Kidney (tissue), 22 donors: ENCODE measurements at places on chromosomes 7 and 10. TPM values are rescaled to one million over a fixed set of nuclear protein-coding genes. Genes with fewer than 3 reads are reported as not detected.

FKBP6 gene
- total RNA-seq: 0.13 TPM

DNA sequence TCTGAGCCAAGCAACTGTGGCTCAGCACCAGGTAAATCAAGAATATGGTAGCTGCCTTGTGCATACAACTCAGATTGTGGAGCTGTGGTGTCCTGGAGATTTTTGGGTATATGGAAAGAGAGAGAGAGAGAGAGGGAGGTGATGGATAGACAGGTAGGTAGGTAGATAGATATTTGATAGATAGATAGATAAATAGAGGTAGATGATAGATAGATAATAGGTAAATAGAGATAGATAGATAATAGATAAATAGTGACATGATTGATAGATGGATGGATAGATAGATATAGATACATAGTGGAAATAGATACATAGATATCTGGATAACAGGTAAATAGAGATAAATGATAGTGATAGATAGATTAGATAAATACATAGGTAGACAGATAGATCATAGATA is 206.3 kb downstream of the KLF6 start:
- no peak overlapping the region for H3K4me3 ChIP-seq
- H3K36me3 ChIP-seq: no peaks in the 10 kb centered on the region
- H3K27me3 ChIP-seq: no peaks in the 10 kb centered on the region
- no peak overlapping the region for H3K27ac ChIP-seq
- H3K4me1 ChIP-seq: no peaks in the 10 kb centered on the region
- no peak for DNase-seq

DNA sequence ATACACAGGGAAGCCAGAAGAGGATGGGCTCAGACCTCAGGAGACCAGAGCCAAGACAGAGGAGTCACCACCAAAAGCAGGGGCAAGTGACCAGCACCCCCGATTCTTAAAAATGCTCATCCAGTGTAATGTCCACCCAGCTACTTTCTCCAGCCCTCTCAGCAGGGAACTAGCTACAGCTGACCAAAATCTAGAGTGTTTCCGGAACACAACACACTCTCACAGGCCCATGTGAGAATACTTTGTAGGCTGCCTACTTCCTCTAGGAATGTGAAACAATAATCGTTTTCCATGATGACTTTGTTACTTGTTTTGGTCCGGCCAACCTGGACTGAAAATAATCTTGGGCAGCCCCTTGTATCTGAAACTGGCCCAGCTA is 14.5 kb downstream of the PSAP start:
- peaks cover 23% of the 10 kb centered on the region for H3K4me1 ChIP-seq
- H3K27ac ChIP-seq: peak overlapping the region; percentile 93
- DNase-seq: no peak
- peak overlapping the region; percentile 13 for H3K4me3 ChIP-seq
- H3K27me3 ChIP-seq: no peaks in the 10 kb centered on the region
- H3K36me3 ChIP-seq: peaks cover 5% of the 10 kb centered on the region

PAPSS2 gene
- total RNA-seq: 84.2 TPM

CHST3 gene
- 31.5 TPM for total RNA-seq

DNA sequence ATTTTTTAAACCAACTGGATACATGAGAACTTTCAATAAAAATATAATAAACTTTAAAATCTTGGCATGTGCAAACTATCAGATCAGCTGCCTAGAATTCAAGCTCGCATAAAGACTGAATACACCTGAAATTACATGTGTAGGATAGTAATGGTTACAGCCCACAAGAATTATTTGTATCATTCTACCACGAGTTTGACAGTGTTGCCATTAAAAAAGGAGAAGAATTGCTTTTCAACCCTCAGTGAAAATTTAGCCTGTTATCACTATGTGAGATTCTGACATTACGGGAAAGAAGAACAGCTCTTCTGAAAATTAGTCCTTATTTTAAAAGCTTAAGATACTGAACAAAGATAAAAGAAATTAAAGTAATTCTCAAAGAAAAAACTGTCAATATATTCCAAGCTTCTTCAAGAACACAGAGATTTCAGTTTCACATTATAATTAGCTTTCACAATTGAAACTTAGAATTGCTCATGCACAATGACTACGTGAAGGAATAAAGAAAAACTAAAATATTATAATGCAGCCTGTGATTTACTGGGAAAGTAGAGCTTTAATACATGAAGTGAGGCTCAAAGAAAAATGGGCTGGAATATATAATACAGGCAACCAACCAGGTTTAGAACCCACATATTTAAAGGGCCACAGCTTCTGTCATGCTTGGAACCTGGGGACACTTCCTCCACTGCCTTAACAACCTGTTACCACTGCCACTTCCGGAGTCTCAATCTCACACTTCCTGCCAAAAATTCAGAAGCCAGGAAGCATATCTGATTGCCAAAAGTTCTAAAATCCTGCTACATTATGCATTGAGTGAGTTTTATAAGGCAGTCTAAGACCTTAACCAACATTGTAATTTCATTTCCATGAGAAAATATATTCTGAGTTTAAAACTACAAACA is 23.2 kb downstream of the TPK1 start:
- no peak overlapping the region for H3K27ac ChIP-seq
- H3K4me1 ChIP-seq: no peaks in the 10 kb centered on the region
- H3K36me3 ChIP-seq: no peaks in the 10 kb centered on the region
- H3K27me3 ChIP-seq: no peaks in the 10 kb centered on the region
- H3K4me3 ChIP-seq: no peak overlapping the region
- no peak for DNase-seq

MEOX2 gene
- 1.2 TPM for total RNA-seq

EGFR gene
- 61.3 TPM for total RNA-seq

ZNF487 gene
- total RNA-seq: 7.1 TPM

DNA sequence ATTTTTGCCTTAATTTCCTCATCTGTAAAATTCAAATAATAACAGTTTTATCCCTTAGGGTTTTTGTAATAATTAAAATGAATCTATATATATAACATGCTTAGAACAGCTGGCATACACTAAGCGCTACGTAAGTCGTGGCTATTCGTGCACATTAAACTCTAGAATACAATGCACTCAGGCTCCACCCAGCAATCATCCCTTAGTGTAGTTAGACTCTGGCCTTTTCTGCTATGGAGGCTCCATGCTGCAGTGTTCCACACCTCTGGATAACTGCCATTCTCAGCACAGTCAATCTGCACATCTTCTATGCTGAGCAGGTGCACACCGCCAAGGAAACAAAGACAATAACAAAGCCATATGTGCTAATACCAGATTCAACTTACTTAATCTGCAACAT is 92.9 kb downstream of the IPMK start:
- no peaks in the 10 kb centered on the region for H3K36me3 ChIP-seq
- no peak overlapping the region for H3K4me3 ChIP-seq
- no peak for DNase-seq

DNA sequence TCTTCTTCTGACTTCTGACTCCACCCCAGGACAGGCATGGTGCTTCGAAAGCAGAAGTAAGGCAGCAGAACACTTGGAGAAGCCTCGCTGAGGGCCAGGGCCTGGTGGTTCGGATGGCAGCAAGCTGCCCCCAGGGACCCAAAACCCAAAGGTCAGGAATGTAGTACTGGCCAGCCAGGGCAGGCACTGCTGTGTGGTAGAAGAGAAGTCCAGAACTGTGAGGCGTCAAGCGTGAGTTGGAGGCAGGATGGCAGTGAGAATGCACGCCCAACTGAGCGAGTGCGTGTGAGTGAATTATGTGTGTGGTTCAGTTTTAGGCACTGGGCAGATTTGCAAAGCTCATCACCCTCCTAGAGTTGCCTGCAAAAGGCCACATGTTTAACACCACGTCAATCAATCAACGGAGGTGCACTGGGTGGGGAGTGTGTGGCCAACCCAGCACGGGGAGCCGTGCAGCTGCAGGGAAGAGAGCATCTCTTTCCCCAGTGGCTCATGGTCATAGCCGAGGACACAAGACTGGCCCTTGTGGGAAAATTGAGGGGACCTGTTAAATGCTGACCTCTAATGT is 144.3 kb downstream of the KCNMA1 start:
- H3K4me3 ChIP-seq: no peak overlapping the region
- no peaks in the 10 kb centered on the region for H3K4me1 ChIP-seq
- no peak overlapping the region for H3K27ac ChIP-seq
- no peaks in the 10 kb centered on the region for H3K27me3 ChIP-seq
- no peak for DNase-seq
- no peaks in the 10 kb centered on the region for H3K36me3 ChIP-seq

DNA sequence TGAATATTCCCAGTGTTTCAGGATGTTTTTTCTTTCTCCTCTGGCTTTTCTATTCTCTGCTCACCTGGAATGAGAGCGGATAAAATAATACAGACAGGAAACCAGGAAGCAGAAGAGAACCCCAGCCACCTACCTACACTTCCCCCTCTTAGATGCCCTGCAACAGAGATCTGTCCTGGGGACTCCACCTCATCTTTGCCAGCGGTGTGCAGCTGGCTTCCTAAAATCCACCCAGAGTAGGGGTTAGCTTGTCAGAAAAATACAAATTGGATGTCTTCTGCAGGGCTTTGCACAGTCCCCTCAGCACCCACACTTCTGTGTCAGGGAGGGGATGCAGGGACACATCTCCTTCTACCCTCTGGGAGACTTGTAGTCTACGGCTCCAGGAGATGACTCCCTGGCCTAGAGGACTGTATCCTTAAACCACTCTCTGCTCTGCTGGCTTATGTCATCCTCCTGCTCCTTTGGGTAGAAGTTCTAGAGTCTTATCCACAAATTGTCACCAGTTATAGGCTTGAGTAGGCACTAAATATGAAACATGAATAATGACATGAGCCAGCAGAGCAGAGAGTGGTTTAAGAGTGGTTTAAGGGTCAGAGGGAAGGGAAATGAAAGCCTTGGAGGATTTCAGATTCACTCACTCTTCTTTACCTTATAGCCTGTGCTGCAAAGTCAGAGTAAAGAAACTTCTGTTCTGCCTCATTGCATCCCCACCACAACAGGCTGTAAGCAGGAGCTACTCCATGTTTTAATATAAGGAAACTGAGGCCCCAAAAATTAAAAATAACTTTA is 749.4 kb downstream of the AUTS2 start:
- H3K36me3 ChIP-seq: no peaks in the 10 kb centered on the region
- no peak for DNase-seq
- H3K27me3 ChIP-seq: no peaks in the 10 kb centered on the region
- no peak overlapping the region for H3K27ac ChIP-seq
- H3K4me1 ChIP-seq: no peaks in the 10 kb centered on the region
- H3K4me3 ChIP-seq: no peak overlapping the region

- peaks cover 2% of the 10 kb centered on the region for H3K36me3 ChIP-seq
- H3K27ac ChIP-seq: no peak overlapping the region
- no peak overlapping the region for H3K4me3 ChIP-seq
- no peaks in the 10 kb centered on the region for H3K27me3 ChIP-seq
- H3K4me1 ChIP-seq: no peaks in the 10 kb centered on the region
Measured at GRCh38 chr7:92403760-92404074, 43.6 kb upstream of the GATAD1 start.

GRCh38 chr7:6651851-6652445 is 14.8 kb downstream of the ZNF316 start:
- H3K36me3 ChIP-seq: no peaks in the 10 kb centered on the region
- H3K4me3 ChIP-seq: no peak overlapping the region
- H3K27ac ChIP-seq: no peak overlapping the region
- no peaks in the 10 kb centered on the region for H3K27me3 ChIP-seq

LRCH4 gene
- 62.9 TPM for total RNA-seq

DNA sequence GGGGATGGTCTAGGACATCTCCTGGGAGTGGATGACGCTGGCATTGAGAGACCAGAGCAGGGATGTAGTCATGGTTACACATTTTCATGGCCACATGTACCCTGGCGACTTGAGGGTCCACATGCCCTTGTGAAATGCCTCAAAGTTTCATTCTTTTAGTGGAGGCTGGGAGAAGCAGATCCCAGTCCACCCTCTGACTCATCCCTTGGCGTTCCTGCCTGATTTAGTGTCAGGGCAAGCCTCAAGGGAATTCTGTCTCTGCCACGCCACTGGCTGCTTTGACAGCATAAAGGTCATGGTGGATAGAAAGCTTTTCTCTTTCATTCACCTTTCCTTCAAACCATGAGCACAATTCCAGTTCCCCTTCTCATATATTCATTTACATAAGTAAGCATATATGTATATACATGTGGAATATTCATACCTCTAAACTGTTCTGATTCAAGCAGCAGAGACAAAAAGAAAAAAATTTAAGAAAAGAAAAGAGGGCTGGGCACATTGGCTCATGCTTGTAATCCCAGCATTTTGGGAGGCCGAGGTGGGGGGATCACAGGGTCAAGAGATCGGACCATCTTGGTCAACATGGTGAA is 21.8 kb upstream of the KIF5B start:
- no peak overlapping the region for H3K27ac ChIP-seq
- H3K4me3 ChIP-seq: no peak overlapping the region
- no peaks in the 10 kb centered on the region for H3K36me3 ChIP-seq
- no peaks in the 10 kb centered on the region for H3K4me1 ChIP-seq

DNA sequence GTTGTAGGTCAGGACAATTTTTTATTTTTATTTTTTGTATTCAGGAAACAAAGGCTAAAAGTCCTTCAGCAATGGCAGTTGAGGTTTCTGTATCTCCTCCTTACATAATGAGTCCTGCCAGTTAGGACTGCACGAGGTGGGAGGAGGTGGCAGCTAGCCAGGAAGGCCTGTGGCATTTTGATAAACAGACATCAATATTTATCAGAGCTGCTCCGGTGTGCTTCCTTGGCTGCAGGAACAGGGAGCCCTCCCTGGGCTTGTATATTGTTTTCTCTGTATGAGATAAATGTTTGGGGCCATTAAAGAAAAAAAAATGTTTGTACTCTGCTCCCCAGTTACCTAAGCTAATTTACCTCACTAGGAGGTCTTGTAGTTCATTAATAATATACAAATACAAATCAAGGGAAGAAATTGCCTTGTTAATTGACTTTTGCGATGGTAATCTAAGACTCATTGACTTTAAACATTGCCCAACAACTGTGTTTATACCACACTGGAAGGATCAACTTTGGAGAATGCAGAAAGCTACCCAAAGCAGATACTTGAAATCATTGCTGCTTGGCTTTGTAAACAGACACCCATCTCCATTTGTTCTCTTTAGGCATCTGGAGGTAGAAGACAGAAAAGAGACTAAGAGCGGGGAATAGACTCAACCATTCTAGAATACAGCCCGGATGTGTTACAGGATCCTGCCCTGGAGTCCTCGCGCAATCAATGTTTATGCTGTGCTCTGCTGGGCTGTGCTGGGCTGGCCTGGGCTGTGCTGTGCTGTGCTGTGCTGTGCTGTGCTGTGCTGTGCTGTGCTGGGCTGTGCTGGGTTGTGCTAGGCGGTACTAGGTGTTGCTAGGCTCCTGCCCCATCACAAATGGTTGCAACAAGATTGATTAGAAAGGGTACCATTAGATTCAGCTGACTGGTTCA is 36.5 kb upstream of the PDZD8 start:
- no peaks in the 10 kb centered on the region for H3K4me1 ChIP-seq
- H3K36me3 ChIP-seq: no peaks in the 10 kb centered on the region
- DNase-seq: no peak
- no peaks in the 10 kb centered on the region for H3K27me3 ChIP-seq
- H3K27ac ChIP-seq: no peak overlapping the region
- no peak overlapping the region for H3K4me3 ChIP-seq

PLXNA4 gene
- total RNA-seq: 3.5 TPM

DNA sequence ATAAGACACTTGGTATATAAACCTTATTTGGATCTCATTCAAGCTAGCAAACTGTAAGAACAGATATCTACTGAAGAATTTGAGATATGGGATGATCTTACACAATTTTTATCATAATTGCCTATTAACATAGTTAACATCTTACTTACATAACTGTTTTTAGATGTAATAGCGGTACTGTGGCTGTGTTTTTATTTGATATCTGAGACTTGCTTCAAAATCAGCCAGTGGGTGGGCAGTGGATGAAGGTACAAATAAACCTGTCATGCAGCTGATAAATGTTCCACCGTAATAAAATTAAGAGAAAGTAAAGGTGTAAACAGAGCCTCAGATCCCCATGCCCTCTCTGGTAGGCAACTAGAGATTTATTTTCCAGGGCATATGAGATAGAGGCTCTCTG is 28.4 kb upstream of the PTPRN2 start:
- no peaks in the 10 kb centered on the region for H3K4me1 ChIP-seq
- H3K27ac ChIP-seq: no peak overlapping the region
- H3K27me3 ChIP-seq: no peaks in the 10 kb centered on the region
- no peak overlapping the region for H3K4me3 ChIP-seq
